ENCODE measurements at places on chromosomes 16 and 17.

GRCh38 chr17:78359321-78359996 is 418 bp downstream of the SOCS3 start:
- DNase-seq, result no peak

DNA sequence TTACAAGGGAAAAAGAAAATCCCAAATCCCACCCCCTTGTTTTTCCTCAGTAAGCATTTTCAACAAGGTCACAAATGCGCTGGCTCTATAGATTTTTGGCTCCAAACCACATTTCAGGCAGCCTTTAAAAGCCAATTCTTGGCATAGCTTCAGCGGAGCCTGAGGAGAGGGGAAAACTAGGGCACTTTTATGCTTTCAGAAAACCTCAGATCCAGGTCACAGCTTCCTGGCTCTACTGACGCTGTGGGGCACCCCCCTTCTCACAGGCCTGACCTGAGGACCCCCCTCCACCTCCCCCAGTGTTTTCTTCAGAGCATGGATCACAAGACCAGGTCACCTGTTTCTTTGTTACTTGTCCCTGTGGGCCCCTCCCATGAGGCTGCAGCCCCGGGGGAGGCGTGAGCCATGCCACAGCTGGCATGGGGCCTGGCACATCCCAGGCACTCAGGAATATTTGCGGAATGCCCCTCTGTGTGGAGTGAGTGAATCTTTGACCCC is 30.1 kb upstream of the MTSS2 start:
- DNase-seq, result no peak

DNA sequence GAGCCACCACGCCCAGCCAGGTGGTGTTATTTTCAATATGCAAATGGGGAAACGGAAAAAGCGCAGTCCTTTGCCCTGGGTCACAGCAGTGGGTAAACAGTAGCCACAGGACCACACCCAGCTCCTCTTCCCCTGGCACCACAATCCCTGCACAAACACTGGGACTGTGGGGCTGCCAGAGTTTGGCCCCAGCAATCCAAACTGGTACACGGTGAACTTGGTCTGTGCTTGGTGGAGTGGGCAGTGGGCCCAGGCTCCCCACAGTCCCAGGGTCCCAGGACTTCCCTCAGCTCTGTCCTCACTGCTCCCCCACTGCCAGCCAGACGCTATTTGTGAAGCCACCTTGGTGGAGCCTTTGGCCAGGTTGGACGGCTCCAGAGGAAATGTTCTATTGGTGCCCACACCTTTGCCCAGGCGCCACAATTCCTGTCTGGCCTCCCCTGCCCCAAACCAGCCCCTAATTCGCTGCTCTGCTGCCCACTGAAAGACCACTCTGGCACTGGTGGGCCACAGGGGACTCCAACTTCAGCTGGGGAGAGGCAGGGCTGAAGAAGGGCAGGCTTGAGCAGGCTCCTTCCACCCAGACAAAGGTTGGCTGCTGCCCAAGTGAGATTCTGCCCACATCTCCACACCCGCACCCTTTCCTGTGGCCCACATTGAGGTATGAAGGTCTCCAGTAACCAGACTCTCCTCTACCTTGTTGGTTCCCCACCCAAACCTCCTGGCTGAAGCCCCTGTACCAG is 2.1 kb downstream of the CHAD start:
- DNase-seq, result no peak

DNA sequence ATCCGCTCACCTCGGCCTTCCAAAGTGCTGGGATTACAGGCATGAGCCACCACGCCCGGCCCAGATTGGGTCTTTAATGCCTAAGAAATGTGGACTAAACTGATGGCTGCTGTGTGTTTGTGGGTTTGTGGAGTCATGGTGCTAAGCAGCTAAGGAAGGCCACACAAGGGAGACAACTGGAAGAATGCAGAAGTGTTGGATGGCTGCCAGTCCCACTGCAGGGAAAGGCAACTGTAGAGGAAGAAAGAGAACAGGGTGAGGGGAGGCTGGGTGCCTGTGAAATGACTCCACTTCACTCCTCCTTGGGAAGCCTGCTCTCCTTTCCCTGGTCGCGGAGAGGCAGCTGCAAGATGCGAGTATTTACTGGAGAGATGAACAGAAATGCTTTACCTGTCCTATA is 23.5 kb upstream of the SIAH1 start:
- no peak for DNase-seq

DNA sequence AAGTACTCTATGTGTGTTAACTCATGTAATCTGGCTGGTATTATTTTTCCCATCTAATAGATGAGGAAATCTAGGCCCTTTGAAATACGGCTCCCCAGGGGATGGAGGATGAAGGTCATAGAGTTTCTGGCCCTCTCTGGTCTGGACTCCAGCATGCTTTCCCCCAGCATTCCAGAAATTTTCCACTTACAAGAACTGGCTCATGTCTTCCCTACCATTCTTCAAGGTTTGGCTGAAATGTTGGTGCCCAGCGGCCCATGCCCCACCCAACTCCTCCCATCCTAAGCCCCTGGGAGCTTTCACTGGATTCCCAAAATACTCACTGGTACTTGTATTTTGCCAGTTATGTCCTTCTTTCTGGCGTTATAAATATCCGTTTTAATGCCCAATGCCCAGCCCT is 237.5 kb upstream of the NLRP1 start:
- DNase-seq, result no peak

DNA sequence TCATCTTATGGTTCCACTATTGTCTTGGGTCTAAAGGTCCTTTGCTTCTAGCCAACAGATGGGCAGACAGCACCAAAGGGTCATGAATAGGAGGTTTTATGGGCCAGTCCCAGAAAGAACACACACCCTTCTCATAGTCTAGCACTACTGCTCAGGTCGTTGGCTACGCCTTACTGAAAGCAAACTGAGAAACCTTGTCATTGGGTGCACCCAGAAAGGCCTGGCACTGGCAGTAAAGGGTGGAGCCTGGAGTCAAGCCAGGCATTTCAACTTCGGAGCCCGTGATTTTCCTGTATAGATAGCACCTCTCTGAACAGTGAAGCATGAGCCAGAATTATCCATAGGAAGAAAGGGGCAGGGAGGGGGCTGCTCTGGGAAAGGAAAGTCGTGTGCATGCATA is 74.9 kb downstream of the VAT1L start:
- no peak for DNase-seq

GRCh38 chr17:8630227-8630801 is at the start of gene MYH10:
TSS of gene MYH10 (minus strand) at chr17:8630725. CDS start at chr17:8623246, 7,479 bp downstream.
- DNase-seq, result no peak

DNA sequence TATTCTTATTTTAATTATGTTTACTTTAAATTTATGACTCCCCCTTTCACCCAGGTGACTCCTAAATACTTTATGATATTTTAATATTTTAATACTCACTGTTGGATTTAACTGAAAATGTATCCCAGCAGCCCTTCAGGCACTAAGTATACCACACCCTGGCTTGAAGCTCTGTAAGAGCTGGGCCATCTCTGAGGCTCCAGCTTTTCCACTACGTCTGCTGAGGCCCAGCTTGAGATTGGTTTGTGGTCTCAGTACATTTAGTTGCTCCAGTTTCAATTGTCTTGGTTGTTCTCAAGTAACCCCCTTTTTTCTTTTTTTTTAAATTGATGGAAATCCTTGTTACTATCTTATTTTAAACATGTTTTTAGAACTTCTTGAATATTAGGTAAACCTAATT is 27.0 kb upstream of the CAPNS2 start:
- no peak for DNase-seq

GRCh38 chr17:73690676-73691075 is 46.4 kb upstream of the SDK2 start:
- DNase-seq, result no peak

DNA sequence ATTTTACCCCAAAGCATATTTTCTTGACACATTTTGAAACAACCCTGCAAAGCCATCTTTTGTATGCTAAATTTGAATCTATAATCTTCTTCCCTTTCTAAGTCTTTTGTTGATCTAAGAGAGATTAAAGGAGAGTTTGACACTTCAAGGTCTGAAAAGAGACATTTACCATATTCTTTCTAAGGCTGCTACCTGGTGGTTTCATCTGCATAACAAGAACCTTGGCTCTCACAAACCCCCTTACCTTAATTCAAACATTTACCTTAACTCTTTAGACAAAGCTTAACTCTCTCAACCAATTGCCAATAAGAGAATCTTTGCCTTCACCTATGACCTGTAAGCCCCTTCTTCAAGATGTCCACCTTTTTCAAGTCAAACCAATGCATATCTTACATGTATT is 1143.6 kb downstream of the CDH11 start:
- DNase-seq, result no peak

- DNase-seq, result no peak
These were observed 61.4 kb downstream of the MGAT5B start for GRCh38 chr17:76929601-76930000.

- no peak for DNase-seq
These were observed 57.4 kb upstream of the NKD1 start for GRCh38 chr16:50490828-50491227.

DNA sequence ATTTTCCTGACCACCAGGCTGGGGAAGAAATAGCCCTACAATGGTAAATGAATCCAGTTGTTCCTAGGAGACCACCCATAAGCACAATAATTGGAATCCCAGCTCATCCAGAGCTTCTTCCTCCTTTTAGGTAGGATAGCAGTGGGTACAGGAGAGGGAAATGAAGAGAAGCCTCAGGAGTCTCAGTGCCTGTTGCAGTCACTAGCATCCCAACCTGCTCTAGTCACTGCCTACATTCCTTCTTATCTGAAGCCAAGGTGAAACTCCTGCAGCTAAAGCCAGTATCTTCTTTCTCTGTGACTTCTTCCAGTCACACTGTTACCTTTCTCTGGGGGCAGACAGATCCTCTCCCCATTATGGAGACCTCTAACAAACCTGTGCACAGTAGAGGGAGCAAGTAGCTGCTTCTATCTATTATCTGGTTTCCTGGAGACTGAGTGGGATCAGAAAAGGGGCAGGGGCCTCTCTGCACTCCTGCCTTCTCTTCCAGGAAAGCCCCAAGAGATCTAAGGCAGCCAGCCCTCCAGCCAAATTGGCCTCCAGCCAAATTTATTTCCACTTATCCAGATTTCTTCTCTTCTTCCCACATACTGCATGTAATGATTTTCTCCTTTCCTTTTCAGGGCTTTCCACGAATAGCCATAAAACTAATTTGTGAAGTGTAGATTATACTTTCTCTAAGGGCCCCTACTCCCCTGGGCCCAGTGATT is 85.5 kb downstream of the SSH2 start:
- no peak for DNase-seq

- DNase-seq, result no peak
These were observed 42.3 kb upstream of the MTSS2 start for GRCh38 chr16:70728150-70728549.

GRCh38 chr17:9900784-9901183 is 4.3 kb downstream of the RCVRN start:
- no peak for DNase-seq

GRCh38 chr17:38574712-38575111 is 31.0 kb downstream of the SRCIN1 start:
- DNase-seq, result no peak

GRCh38 chr16:67543036-67543435 is 14.4 kb downstream of the RIPOR1 start:
- no peak for DNase-seq

DNA sequence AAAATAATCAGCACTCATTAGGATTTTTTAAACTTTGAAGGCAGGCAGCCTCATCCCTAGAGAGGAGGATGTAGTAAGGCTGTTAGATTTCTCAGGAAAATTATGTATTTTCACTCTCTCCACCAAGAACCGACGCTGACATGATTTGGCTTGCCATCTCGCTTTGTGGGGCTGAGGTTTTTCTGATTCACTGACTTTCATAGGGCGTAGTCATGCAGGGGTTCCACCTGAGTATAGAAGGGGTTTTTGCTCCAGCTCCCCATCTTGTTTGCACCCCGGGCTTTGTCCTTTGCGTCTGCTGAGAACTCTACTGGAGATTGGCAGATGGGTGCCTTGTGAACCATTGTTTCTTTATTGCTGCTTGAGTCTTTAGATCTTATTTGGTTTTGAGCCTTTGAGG is 20.2 kb downstream of the TOM1L1 start:
- DNase-seq, result no peak

DNA sequence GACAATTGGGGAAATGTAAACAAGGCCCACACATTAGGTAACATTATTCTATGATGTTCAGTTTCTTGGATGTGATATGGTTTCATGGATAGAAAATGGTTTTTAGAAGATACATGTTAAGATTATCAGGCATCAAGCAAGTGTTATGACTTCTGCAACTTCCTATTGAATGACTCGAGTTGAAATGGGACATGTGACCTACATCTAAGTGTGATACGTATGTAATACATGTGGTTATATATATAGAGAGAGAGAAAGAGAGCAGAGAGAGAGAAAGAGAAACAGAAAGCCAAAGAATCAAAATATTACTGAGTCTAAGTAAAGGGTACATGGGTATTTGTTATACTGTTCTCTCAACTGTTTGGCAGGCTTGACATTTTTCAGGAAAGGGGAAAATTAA is 1.7 kb downstream of the TMEM170A start:
- DNase-seq, result no peak

GRCh38 chr16:86911437-86911958 is 333.1 kb downstream of the FOXL1 start:
- no peak for DNase-seq

DNA sequence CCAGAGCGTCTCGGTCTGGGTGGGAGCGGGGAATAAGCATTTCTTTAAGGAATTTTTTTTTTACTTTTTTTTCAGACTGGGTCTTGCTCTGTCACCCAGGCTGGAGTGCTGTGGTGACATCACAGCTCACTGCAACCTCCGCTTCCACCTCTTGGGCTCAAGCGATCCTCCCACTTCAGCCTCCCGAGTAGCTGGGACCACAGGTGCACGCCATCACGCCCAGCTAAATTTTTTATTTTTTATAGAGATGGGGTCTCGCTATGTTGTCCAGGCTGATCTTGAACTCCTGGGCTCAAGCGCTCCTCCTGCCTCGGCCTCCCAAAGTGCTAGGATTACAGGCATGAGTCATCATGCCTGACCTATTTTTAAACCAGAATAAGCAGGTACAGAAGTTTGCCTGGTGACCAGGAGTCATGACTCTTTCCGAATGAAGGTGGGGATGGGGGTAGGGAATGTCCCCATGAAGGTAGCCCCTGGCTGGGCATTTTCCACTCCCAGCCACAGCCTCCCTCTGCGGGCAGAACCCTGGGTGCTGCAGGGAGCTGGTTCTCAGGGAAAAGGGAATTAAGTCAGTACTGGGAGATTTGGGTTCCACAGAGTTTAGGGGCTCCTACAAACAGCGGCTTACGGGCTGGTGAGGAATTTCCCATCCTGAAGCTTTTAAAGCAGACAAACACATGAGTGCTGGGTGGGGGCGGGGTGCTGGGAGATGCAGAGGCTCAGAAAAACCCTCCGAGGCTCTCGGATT is 48.3 kb downstream of the TBC1D16 start:
- no peak for DNase-seq

- DNase-seq, result no peak
These were observed 4.8 kb downstream of the CTRB2 start for GRCh38 chr16:75202069-75202590.

Data from omental fat pad (tissue), 4 donors.